ENCODE measurements at places on chromosomes 1 and 21. TPM values are rescaled to one million over a fixed set of nuclear protein-coding genes. Genes with fewer than 3 reads are reported as not detected.

Gene SPRR3
- total RNA-seq, result not detected

Gene DCST1
- total RNA-seq, result not detected

Gene DYNLT4
- not detected for total RNA-seq

Gene ZNF683
- total RNA-seq, result not detected

Gene CLEC20A
- not detected for total RNA-seq

Gene CLDN17
- total RNA-seq, result not detected

Gene PTPRU
- total RNA-seq, result 33.2 TPM

Gene PLA2G4A
- total RNA-seq, result 9.2 TPM

Gene SPRR4
- not detected for total RNA-seq

Gene RSPH1
- not detected for total RNA-seq

Gene TIAM1
- 3.0 TPM for total RNA-seq

Gene LAPTM5
- not detected for total RNA-seq

Gene CRYAA
- not detected for total RNA-seq

Gene OLFML3
- 270 TPM for total RNA-seq

Gene RGS1
- total RNA-seq, result not detected

Gene LDLRAD1
- not detected for total RNA-seq

Gene TNFRSF8
- total RNA-seq, result not detected

Gene RNU1-1
- under 0.01 TPM for total RNA-seq

Gene TCHH
- not detected for total RNA-seq

Gene CDA
- total RNA-seq, result not detected

Gene FALEC
- not detected for total RNA-seq

Gene BTBD19
- 17.0 TPM for total RNA-seq

Gene EFNA3
- 1.8 TPM for total RNA-seq

Gene GUCA2A
- not detected for total RNA-seq

Gene RGL1
- total RNA-seq, result 19.4 TPM

Gene PRAMEF2
- total RNA-seq, result not detected

Gene NCMAP
- total RNA-seq, result not detected

Gene PRDM2
- 14.3 TPM for total RNA-seq

Gene KIF14
- total RNA-seq, result 8.8 TPM

Gene SLC9C2
- 0.46 TPM for total RNA-seq

Gene S100A5
- total RNA-seq, result not detected

Gene CFAP107
- total RNA-seq, result not detected

Gene RUNX3
- total RNA-seq, result not detected

Gene ARTN
- total RNA-seq, result 0.30 TPM

Gene FAM131C
- under 0.01 TPM for total RNA-seq

Gene MAP3K6
- total RNA-seq, result 11.3 TPM

Gene IL10
- total RNA-seq, result not detected

Gene GART
- 47.2 TPM for total RNA-seq

Gene B3GALT5
- 0.37 TPM for total RNA-seq

Gene OR2L13
- not detected for total RNA-seq

Gene KLHL17
- 9.2 TPM for total RNA-seq

Gene MCOLN3
- total RNA-seq, result not detected

Gene KRTAP20-2
- total RNA-seq, result not detected

Gene ENAH
- 132 TPM for total RNA-seq

Gene NBPF15
- 38.0 TPM for total RNA-seq

Gene ZZZ3
- total RNA-seq, result 77.2 TPM

Gene CSMD2
- 10.9 TPM for total RNA-seq

Gene HSF2BP
- 3.6 TPM for total RNA-seq

Gene CRYBG2
- total RNA-seq, result not detected

Gene CSF3R
- total RNA-seq, result not detected

Gene CDC7
- total RNA-seq, result 4.2 TPM

Gene PEAR1
- 13.6 TPM for total RNA-seq

Gene GSTM2
- total RNA-seq, result 20.8 TPM

Gene TSPEAR
- total RNA-seq, result not detected

Gene PCBP3
- total RNA-seq, result 0.05 TPM
